ENCODE measurements at places on chromosomes 2 and 18.

GRCh38 chr2:12076810-12077209 lies 330.4 kb downstream of the LPIN1 start:
- no peak for DNase-seq

DNA sequence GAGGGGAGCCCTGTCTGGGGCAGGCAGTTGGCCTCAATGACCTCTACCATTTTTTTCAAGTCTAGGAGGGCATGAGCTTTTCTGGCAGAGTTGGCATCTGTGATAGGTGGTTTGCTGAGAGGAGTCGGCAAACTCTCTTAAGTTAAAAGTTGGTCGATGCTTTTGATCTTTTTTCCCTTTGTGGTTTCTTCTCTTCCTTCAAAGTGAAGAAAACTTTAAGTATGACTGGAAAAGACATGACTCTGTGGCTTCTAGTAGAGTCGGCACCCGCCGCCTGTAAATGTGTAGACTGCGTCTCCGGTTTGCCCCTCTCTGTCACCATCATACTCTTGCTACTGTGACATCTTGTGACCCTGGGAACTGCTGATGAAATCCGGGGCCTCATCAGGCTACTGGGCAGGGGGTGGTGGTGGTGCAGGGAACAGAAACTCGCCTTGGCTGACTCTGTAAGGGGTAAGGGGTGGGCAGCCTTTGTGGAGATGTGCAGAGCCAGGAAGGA lies 21.1 kb downstream of the INPP5D start:
- peak; percentile 24 for DNase-seq

GRCh38 chr2:233034091-233034882 lies 1.8 kb downstream of the NEU2 start:
- no peak for DNase-seq

DNA sequence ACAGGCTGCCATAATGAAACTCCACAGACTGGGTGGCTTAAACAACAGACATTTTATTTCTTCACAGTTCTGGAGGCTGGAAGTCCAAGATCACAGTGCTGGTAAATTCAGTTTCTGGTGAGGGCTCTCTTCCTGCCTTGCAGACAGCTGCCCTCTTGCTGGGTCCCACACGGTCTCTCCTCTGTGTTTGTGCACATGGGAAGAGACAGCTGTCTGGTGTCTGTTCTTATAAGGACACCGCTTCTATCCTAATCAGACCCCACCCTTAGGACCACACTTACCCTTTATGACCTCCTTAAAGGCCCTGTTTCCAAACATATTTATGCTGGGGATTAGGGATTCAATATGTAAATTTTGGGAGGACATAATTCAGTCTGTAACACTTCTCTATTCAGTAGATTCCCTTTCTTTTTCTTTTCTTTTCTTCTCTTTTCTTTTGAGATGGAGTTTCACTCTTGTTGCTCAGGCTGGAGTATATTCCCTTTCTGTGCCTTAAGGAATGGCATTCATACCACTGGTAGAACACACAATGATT lies 18.9 kb downstream of the CTIF start:
- no peak for DNase-seq

GRCh38 chr2:98518101-98518500 lies 73.4 kb downstream of the INPP4A start:
- peak; percentile 24 for DNase-seq

- no peak for DNase-seq
Observed at GRCh38 chr2:199946836-199947235, 8.5 kb downstream of the TYW5 start.

DNA sequence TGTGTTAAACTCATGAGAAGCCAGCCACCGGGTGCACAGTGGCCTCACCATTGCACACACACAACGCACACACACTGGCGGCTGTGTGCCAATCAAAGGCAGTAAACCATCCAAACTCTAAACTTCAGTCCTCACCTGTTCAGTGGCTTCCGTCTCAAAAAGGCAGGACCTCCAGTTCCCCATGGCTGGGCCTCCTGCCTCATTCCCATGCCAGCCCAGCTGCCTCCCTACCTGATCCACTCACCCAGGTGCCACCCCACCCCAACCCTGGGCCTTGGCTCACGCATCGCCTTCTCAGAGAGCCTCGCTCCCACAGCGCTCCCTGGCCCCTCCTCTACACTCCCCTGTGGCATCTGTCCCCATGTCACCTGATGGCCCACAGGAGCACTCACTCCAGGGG lies 190.9 kb downstream of the EIPR1 start:
- no peak for DNase-seq

DNA sequence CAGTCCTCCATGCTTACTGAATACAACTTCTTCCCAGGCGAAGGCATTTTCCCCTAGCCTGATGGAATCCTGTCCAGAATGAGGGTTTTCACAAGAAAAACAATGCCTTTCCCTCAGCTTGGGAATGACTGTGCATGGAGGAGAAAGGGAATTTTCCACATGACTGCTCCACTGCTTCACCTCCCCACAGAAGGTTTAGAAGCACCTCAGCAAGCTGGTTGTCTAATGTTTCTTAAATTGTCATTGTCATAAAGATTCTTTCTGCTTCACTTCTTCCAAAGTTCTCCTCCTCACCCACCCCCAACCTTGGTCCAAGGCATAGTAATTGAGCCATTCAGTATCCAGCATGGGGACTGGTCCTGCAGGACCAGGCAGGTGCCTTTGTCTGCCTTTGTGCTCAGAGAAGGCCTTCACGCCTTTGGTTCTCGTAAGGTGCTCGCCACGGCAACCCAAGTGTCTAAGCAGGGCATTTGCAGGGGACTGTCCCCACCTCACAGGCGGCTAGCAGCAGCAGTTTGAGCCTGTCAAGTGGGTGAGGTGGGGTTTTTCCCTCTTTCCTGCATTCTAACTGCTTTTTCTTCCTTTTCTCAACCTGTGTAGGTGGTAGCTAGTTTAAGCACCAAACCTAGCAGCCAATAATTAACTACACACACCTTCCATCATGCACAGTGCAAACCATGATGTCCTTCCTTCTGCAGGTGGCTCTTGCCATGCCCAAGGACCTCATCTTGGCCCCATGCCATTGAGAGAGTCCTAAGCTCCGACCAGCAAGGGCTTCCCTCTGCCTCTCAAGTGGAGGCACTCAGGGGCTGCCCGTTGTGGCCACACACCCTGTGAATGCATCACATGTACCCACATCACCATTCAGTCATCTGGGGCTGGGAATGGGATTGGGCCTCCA lies 65.7 kb upstream of the BCL2L11 start:
- no peak for DNase-seq

- no peak for DNase-seq
Observed at GRCh38 chr2:120526047-120526562, 180.2 kb downstream of the INHBB start.

- DNase-seq = no peak
Observed at GRCh38 chr18:76610933-76611749, 116.1 kb upstream of the ZNF516 start.

Measured in midbrain (tissue), 1 donor.